ENCODE measurements at places on chromosomes 2 and 18. TPM values are rescaled to one million over a fixed set of nuclear protein-coding genes. Genes with fewer than 3 reads are reported as not detected.

ANKRD30B gene
- not detected for total RNA-seq

EMILIN1 gene
- 0.41 TPM for total RNA-seq

CYRIA gene
- 1.6 TPM for total RNA-seq

PLB1 gene
- total RNA-seq, result 0.34 TPM

D2HGDH gene
- total RNA-seq, result 51.6 TPM

COLEC11 gene
- total RNA-seq, result 1.8 TPM

IL1F10 gene
- total RNA-seq, result not detected

PASK gene
- 550 TPM for total RNA-seq

DPP10 gene
- not detected for total RNA-seq

FSIP2 gene
- 0.36 TPM for total RNA-seq

VAMP5 gene
- 24.6 TPM for total RNA-seq

TBR1 gene
- not detected for total RNA-seq

SCN2A gene
- total RNA-seq, result not detected

FIGN gene
- not detected for total RNA-seq

HRH4 gene
- total RNA-seq, result not detected

ANO7 gene
- 0.77 TPM for total RNA-seq

PDE1A gene
- not detected for total RNA-seq

EVA1A gene
- total RNA-seq, result not detected

CDCA7 gene
- total RNA-seq, result 0.73 TPM

IGFBP2 gene
- not detected for total RNA-seq

VRK2 gene
- total RNA-seq, result 15.6 TPM

KCNF1 gene
- not detected for total RNA-seq

GPR35 gene
- 9.8 TPM for total RNA-seq

CCDC121 gene
- total RNA-seq, result 1.8 TPM

SDC1 gene
- total RNA-seq, result not detected

MATN3 gene
- not detected for total RNA-seq

MAP3K19 gene
- total RNA-seq, result not detected

GALR1 gene
- not detected for total RNA-seq

DES gene
- total RNA-seq, result not detected

CTDSP1 gene
- total RNA-seq, result 143 TPM

LRP2 gene
- not detected for total RNA-seq

IL1B gene
- total RNA-seq, result not detected
